Left kidney (tissue), 8 donors: ENCODE measurements at places on chromosomes 2 and 18.

DNA sequence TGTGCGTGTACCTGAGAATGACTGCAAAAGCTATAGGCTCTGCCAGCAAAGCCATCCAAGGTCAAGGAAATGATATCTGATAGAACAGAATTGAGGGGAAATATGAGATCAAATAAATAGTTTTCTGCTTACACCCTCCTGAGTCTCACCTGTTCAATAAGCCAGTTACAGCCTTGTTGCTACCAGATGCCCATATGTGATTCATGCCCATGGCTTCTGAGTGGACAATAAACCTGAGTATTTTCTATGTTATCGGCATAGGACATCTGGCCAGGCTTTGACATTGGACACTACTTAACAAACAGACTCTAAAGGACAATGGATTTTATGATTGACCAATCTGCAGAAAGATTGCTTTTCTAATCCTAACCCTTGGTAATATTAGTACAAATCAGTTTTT lies 297.9 kb downstream of the LRATD1 start:
- DNase-seq = no peak

DNA sequence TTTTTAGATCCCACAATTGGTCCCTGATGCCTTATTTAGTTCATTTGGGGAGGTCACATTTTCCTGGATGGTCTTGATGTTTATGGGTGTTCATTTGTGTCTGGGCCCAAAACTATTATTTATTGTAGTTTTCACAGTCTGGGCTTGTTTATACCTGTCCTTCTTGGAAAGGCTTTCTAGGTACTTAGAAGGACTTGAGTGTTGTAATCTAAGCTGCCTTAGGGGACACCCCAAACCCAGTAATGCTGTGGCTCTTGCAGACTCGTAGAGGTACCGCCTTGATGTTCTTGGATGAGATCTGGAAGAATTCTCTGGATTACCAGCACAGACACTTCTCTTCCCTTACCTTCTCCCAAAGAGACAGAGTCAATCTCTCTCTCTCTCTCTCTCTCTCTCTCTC lies 25.0 kb upstream of the ITSN2 start:
- DNase-seq = no peak

- no peak for DNase-seq
Observed at GRCh38 chr2:106020032-106020431, 174.1 kb downstream of the UXS1 start.

- no peak for DNase-seq
Observed at GRCh38 chr18:62954366-62954765, 239.0 kb downstream of the PHLPP1 start.
